ENCODE measurements at places on chromosomes 7 and 10.

- DNase-seq = peak; percentile 45
Observed at GRCh38 chr10:123970207-123970926, 78.8 kb upstream of the CPXM2 start.

GRCh38 chr7:122438006-122438405, 133.5 kb upstream of the FEZF1 start:
- DNase-seq = no peak

GRCh38 chr10:69972981-69973397, 79.7 kb upstream of the MACROH2A2 start:
- DNase-seq = no peak

DNA sequence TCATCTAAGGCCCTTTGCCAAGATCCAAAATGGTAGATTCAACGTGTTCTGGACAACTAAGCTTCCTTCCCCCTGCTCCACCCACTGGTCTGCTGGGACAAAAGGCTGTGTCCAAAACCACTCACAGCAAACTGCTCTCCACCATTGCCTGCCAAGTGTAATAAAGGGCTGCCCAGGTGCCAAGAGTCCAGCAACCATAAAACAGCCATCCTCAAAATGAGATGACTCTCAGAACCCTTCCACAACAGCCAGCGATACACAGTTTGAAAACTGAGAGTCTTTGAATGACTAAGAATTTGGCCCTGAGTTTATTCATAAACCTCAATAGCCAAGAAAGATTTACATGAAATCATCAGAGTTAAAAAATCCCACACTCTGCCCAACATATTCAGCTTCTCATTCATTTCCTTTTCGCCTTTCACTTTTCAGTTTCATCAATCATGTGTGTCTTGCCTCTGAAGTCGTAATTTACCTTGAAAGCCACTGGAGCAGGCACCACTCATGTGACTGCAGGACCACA, 658.1 kb upstream of the MGMT start:
- no peak for DNase-seq

- DNase-seq = no peak
Observed at GRCh38 chr7:149444287-149444686, 16.6 kb downstream of the ZNF777 start.

GRCh38 chr7:67743501-67743900, 746.9 kb downstream of the TYW1 start:
- no peak for DNase-seq

GRCh38 chr10:70315815-70316214, 32.0 kb upstream of the NPFFR1 start:
- peak; percentile 63 for DNase-seq

- DNase-seq = no peak
Observed at GRCh38 chr7:1532456-1533254, 2.2 kb downstream of the MAFK start.

GRCh38 chr7:77838929-77839491, 40.4 kb downstream of the PHTF2 start:
- no peak for DNase-seq

- no peak for DNase-seq
Observed at GRCh38 chr7:77246026-77246640, 46.5 kb upstream of the FGL2 start.

Measured in iPS-NIHi11 (cell line).